ENCODE measurements at places on chromosomes 3 and 15.

- no peak for DNase-seq
Observed at GRCh38 chr3:125142940-125143339, 69.6 kb downstream of the SLC12A8 start.

DNA sequence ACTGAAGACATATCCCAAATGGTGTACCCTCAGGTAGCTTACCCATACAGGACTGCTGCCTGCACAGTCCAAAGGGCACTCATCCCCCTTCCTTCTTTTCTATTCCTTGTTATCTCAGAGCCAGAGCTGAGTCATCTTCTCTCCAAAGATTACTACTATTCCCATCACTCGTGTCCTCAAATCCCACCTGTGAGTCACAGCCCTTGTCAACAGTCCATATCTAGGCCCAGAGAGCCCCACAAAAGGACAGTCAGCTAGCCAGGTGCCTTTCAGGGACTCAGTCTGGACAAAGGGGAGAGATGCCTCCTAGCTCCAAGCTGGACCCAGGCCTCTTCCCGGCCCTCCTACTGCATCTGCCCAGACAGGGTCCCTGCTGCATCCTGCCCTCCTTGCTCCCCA, 11.0 kb downstream of the PARP16 start:
- no peak for DNase-seq

GRCh38 chr15:43886558-43886957, 59.8 kb downstream of the WDR76 start:
- DNase-seq = no peak

- no peak for DNase-seq
Observed at GRCh38 chr3:110576960-110577359, 494.7 kb upstream of the NECTIN3 start.

DNA sequence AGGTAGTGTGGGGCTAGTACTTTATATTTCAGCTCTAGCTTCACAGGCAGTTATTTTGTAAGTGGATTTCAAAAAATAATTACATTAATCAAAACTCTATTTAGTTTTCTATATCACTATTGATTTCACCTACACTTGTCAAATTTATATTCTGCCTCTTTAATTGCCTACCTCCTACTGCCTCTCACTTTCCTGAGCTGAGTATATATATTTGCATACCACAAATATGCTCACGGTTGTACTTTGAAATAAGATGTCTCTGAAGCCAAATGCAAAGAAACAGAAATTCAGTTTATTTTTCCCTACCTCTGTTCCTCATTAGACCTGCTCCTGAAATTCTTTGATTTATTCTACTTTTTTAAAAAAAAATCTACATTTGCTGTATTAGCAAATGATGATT, 309.3 kb upstream of the TGFBR2 start:
- no peak for DNase-seq

DNA sequence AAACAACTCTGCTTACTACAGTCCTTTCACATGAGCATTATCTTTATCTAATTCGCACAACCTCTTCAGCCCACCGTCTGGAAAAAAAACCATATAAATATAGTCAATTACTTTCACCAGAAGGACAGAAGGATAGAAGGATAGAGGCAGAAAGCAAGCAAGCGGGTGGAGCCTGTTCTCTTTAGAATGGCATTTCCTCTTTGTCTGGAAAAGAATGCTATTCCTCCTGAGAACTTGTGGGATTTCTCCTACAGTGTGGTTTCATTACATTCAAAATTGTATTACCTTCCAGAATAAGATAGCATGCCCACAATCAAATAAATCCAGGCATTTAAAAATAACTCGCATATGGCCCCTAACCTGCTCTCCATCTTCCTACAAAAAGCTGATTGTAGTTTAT, 23.1 kb downstream of the SLC30A4 start:
- DNase-seq = no peak

GRCh38 chr3:10319251-10319650, 1.7 kb downstream of the SEC13 start:
- no peak for DNase-seq

- no peak for DNase-seq
Observed at GRCh38 chr15:42020713-42021273, at the start of gene PLA2G4E. Gene PLA2G4E, minus strand, starts transcription at chr15:42021042. Its CDS starts 12 bp downstream, at chr15:42021030.

DNA sequence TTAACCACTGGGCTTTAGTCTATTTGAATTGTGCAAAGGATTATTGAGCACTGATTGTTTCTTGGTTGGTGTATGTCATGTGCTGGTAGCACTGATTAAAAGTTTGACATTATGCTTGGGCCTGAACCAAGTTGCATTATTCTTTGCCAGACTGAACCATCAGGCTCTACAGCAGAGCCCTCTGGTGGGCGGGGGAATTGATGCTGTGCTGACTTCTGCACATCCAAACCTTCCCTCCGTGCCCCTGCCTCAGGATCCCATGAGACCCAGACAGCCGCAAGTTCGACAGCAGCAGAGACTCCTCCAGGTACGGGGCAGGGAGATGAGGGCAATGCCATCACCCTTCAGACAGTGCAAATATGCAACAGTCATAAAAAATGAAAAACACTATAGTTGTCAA, 28.4 kb upstream of the P2RY12 start:
- no peak for DNase-seq

- no peak for DNase-seq
Observed at GRCh38 chr3:105791919-105792786, 76.7 kb downstream of the CBLB start.

DNA sequence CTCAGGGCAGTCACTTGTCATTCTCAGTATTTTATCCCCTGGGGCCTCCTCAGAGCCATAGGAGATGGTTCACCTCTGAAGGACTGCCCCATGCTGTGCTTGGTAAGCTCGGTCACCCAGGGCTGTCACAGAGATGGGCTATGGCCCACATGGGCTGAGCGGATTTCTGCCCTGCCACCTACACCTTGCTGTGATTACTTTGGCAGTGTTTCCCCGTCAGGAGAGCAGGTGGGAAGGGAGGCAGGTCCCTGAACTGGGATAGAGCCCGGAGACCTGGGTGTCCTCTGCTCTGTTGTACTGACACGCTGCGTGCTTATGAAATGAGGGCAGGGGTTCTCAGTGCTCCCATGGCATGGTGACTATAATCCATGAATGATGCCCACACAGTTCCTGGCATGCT, 48.9 kb downstream of the APBA2 start:
- no peak for DNase-seq

GRCh38 chr3:11692532-11692813, 48.8 kb upstream of the VGLL4 start:
- DNase-seq = no peak

DNA sequence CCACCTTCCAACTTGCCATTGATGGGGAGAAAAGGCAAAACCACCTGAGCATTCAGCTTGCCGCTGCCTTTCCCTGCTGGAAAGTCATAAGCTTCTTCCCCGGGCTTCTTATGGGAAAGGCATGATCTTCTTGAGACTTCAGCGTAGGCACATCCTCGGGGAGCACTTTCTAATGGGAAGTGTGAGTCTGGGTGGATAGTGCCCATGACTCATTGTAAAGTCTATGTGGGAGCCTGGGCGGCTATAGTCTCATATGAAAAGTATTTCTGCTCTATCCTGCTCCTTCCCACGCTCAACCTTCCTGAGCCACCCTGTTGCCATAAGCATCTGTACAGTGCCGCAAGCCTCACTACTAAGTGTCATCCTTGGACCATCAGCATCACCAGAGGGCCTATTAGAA, 309.9 kb upstream of the THBS1 start:
- no peak for DNase-seq

- no peak for DNase-seq
Observed at GRCh38 chr3:126509597-126510307, 7.8 kb downstream of the UROC1 start.

DNA sequence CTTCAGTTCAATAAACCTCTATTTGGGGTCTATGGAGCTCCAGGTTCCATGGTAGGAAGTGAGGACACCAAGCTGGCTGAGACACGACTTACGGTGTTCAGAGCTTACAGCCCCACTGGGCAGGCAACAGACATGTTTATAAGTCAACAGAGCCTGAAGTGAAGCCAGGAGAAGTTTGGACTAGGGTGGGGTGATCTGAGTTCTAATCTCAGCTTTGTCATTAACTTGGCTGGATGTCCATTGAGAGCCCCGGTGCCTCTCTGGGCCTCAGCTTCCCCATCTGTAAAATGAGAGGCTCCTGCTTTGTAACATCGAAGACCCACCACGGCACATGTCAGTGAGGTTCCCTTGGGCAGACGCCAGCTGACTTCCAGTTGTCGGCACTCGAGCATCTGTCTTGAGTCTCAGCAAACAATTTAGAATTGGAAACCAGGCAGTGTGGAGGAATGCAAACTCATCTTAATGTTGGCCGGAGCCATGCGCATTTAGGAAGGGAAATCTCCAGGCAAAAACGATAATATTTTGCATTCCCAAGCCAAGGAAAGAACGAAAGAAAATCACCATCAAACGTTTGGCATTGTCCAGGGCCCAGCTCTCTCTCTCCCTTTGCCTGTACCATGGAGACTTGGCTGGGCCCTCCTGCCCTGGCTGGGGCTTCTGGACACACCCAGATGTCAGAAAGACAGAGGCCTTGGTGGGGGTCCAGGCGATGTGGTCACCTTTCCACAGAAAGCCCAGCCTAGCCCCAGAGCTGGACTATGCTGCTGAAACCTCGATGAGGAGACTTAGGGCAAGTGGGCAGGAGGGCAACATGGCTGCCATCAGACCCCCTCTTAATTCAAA, 18.4 kb downstream of the ITGA11 start:
- no peak for DNase-seq

GRCh38 chr3:184741259-184741556, 29.3 kb upstream of the MAGEF1 start:
- no peak for DNase-seq

DNA sequence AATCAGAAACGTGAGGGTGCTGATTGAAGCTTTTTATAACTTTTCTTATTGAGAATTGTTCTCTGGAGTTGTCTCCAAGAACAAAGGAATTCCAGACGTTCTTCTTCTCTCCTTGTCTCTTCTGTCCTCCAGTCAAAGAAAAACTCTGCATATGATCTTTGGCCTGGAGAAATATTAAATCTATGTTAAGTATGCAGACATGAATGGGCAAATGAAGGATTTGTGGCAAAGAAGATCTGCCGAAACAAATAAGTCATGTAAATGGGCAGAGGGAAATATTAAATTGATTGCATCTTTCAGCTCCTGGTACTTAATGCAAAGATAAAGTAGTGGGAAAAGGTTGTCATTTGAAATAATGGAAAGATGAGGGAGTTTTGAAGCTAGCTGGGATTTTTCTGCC, 74.9 kb downstream of the IGF1R start:
- no peak for DNase-seq

DNA sequence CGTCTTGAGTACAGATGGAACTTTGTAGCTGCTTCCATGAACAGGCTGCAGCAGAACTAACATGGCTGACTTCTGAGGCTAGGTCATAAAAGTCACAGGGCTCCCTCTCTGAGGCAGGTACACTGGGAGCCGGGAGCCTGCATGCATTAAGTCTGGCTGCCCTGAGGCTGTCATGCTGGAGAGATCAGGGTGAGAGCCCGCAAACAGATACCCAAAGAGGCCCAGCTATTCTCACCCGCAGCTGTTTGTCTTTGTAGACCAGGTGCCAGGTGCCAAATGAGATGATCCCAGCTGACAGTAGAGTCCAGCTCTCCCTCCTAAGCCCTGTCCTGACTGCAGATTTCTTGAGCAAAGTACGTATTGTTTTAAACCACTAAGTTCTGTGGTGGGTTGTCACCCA, 8.6 kb upstream of the SLCO3A1 start:
- no peak for DNase-seq

DNA sequence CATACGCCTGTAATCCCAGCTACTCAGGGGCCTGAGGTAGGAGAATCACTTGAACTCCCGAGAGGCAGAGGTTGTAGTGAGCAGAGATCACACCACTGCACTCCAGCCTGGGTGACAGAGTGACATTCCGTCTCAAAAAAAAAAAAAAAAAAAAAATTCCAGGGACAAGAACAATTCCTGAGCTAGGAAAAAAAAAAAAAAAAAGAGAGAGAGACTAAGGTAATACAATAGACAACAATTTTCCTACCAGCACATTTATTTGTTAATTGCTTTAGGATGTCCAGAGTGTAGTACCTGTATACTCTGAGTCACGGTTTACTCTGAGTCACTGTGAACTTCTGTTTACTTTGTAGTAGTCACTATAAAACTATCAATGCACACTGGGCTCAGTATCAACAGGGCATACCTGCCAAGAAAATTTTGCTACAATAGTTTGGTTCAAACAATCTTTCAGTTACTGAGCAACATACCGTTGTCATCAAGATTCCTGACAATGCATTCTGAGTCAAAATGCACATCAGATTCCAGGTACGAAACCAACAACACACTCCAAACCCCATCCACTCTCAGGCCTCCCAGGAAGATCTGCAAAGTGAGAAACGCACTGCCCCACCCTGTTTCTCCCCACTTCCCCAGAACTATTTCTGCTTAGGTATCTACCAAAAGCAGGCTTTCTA, 28.3 kb downstream of the IGF2BP2 start:
- no peak for DNase-seq

DNA sequence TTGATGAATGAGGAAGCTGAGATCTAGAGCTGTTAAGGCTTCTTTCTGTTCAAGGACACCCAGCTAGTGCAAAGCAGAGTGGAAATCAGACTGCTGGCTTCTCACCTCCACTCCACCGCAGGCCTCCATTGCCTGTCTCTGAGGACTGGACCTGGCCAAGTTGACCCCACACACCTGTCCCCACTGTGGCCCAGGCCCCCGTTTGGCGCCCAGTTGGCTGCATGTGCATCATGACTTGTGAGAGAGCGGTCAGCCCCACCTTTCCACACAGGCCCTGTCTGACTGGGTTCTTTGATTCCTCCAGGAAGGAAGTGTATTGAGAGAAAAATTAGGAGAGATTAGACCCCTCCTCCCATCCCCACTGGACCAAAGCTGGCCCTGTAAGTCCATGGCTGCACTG, 206.3 kb upstream of the TLE3 start:
- DNase-seq = no peak

- DNase-seq = no peak
Observed at GRCh38 chr3:25424614-25425013, 3.4 kb upstream of the RARB start.

GRCh38 chr15:87569581-87569980, 687.0 kb downstream of the NTRK3 start:
- no peak for DNase-seq

DNA sequence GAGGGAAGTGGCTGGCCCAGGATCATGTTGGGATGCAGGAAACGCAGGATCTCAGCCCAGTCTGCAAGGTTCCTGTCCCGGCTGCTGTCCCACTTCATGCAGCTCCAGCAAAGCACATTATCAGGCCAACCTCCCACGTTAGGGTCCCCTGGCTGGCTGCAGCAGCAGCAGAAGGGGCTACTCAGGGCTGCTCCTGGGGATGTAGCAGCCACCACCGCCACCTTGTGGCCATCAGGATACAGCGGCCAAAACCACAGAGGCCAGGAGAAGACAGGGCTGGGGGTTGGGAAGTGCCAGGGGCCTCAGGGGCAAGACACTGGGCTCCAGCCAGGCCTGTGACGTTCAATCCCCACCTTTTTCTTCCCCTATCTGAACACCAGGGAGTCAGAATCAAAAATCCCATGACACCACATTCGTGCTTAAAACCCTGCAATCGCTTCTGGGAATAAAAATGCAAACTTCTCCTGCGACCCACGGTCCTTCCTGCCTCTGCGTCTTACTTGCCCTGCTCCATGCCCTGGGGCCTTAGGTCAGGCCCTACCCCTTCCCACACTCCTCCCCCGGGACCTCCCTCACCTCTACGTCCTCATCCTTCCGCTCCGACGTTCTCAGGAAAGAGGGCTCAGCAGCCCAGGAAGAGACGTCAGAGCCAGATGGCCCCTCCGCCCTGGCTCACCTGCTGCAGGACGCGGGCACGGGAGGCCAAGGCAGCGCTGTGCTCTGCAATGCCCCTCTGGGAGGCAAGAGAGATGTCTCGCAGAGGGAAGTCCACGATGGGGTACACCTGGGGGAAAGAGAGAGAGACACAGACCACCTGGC, 21.5 kb downstream of the SSUH2 start:
- peak; percentile 69 for DNase-seq

GRCh38 chr15:84586696-84587095, 14.1 kb upstream of the ZSCAN2 start:
- DNase-seq = no peak
